ENCODE measurements at places on chromosomes 6 and 20. TPM values are rescaled to one million over a fixed set of nuclear protein-coding genes. Genes with fewer than 3 reads are reported as not detected.

The BTNL2 gene
- polyA plus RNA-seq = not detected

- no peaks in the 10 kb centered on the region for H3K27me3 ChIP-seq
- peak within 1 kb of the TSS; percentile 95 for H3K4me3 ChIP-seq
- H3K4me1 ChIP-seq = peaks cover 37% of the 10 kb centered on the region
- peak; percentile 96 for DNase-seq
- peak within 1 kb of the TSS; percentile 95 for H3K27ac ChIP-seq
Measured at GRCh38 chr20:38472513-38473366, at the start of gene RALGAPB. Gene RALGAPB (plus strand): TSS chr20:38472843. CDS start chr20:38488433, 15,590 bp downstream.

- H3K4me3 ChIP-seq = no peak overlapping the region
- no peaks in the 10 kb centered on the region for H3K4me1 ChIP-seq
- no peak for DNase-seq
- H3K27me3 ChIP-seq = no peaks in the 10 kb centered on the region
- H3K27ac ChIP-seq = no peak overlapping the region
Measured at GRCh38 chr6:158488065-158488464, 71.8 kb upstream of the TMEM181 start.

- no peaks in the 10 kb centered on the region for H3K36me3 ChIP-seq
- no peak overlapping the region for H3K4me3 ChIP-seq
- no peak overlapping the region for H3K27ac ChIP-seq
- H3K27me3 ChIP-seq = no peaks in the 10 kb centered on the region
- H3K4me1 ChIP-seq = peaks cover 11% of the 10 kb centered on the region
- no peak for DNase-seq
Measured at GRCh38 chr6:139879823-139880356, 505.4 kb upstream of the CITED2 start.

The PTGIS gene
- polyA plus RNA-seq = not detected

The SAMD10 gene
- 6.4 TPM for polyA plus RNA-seq

The AIF1 gene
- 3.5 TPM for polyA plus RNA-seq

DNA sequence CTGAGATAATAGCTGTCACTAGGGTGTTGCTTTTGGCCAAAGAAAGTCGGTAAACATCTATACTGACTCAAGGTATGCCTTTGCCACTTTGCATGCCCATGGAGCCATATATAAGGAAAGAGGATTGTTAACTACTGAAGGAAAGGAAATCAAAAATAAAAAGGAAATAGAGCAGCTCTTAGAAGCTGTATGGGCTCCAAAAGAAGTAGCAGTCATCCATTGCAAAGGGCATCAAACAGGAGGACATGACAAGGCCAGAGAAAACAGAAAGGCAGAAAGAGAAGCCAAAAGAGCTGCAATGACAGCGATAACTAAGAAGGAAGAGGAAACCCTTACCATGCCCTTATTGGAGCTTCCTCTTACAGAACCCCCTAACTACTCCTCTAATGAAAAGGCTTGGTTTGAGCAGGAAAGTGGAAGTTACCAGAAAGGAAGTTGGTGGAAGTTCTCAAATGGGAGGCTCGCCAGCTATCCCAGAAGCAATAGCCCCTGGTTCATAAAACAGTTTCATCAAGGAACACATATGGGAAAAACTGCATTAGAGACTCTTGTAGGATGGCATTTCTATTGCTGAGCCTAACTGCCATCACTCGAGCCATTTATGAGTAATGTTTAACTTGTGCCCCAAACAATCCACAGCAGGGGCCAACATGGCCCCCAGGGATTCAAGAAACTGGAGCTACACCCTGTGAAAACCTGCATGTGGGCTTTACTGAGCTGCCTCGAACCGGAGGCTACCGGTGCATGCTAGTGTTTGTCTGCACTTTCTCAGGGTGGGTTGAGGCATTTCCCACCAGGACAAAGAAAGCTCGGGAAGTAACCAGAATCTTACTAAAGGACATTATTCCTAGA lies 7.0 kb downstream of the IL22RA2 start:
- H3K4me1 ChIP-seq = peaks cover 49% of the 10 kb centered on the region
- no peak for DNase-seq
- H3K27ac ChIP-seq = peak overlapping the region; percentile 80
- no peaks in the 10 kb centered on the region for H3K27me3 ChIP-seq

GRCh38 chr6:152008779-152009178 lies 201.3 kb downstream of the ESR1 start:
- no peak for DNase-seq
- no peak overlapping the region for H3K4me3 ChIP-seq
- H3K4me1 ChIP-seq = no peaks in the 10 kb centered on the region
- no peak overlapping the region for H3K27ac ChIP-seq
- H3K36me3 ChIP-seq = no peaks in the 10 kb centered on the region

The HLA-DMA gene
- 1,383 TPM for polyA plus RNA-seq

GRCh38 chr20:57851796-57852195 lies 142.0 kb upstream of the PMEPA1 start:
- DNase-seq = no peak
- H3K27me3 ChIP-seq = peaks cover 24% of the 10 kb centered on the region
- H3K27ac ChIP-seq = no peak overlapping the region
- no peak overlapping the region for H3K4me3 ChIP-seq
- no peaks in the 10 kb centered on the region for H3K36me3 ChIP-seq
- H3K4me1 ChIP-seq = no peaks in the 10 kb centered on the region

DNA sequence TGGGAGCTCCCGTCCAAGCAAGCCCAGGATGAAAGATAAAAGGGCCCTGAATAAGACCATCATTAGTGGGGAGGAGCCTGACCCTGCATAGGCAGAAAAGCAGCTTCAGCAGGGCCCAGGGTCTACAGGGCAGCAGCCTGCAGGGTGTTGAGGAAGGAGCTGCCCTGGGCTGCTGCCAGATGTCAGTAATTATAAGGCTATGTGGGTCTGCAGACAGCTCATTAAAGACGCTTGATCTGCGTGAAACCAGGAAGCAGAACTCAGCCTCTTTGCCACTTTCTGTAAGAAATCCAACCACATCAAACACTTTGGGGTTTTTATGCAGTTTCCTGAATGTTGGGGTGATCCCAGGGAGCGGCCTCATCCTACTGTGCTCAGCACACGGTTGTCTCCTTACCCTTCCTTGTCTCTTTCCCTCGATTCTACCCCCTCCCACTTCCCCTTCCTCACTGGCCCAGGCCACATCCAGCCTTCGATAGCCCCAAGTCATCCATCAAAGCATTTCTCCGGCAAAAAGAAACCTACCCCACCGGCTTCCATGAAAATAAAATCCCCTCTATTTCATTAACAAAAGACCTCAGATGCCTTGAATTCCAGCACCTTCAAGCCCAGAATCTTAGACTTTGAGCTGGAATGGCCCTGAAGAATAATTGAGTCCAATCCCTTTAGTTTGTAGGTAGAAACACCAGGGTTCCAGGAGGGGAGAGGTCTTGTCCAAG lies 1.0 kb upstream of the TGM6 start:
- H3K27ac ChIP-seq = no peak overlapping the region
- H3K27me3 ChIP-seq = peaks cover 40% of the 10 kb centered on the region

The OR2B6 gene
- not detected for polyA plus RNA-seq

The RBM24 gene
- polyA plus RNA-seq = not detected

DNA sequence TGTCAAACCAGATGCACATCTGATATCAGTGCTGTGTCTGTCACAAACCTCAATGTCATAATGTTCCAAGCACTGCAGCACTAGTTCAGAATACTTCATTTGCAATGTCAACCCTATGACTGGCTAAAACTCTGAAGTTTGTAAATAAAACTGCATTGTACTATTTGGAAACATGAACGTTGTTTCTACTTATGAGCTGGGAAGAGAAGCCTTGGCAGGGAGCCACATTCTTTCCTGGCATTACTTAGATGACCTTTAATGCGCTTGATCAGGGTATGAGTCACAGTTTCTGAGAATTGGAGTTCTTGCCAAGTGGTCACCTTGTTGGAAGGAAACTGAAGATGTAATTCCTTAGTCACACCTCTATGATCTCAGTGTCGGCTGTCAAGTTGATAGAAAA lies 664.8 kb upstream of the MMS22L start:
- no peaks in the 10 kb centered on the region for H3K4me1 ChIP-seq
- H3K4me3 ChIP-seq = no peak overlapping the region

The EEF1A2 gene
- polyA plus RNA-seq = not detected

The KIAA1755 gene
- not detected for polyA plus RNA-seq

GRCh38 chr6:98579941-98580340 lies 254.4 kb upstream of the POU3F2 start:
- H3K4me3 ChIP-seq = no peak overlapping the region
- H3K4me1 ChIP-seq = no peaks in the 10 kb centered on the region
- DNase-seq = no peak

DNA sequence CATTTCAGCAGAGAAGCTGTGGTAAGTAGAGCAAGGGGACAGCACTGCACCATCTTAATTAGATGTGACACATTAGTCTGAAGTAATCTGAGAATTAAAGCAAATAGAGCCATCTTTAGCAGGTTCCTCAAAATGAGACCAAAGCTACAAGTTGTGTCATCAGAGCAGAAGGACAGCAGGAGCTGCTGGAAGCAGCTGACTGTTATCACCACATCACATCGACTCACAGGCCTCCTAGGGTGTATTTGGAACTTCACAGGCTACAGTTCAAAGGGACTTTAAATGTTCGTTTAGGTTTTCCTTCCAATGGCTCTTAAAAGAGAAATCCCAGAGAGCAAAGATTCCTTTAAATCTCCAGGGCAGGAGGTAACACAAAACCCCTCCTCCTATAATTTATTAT lies 69.5 kb downstream of the LCA5 start:
- no peaks in the 10 kb centered on the region for H3K4me1 ChIP-seq
- no peak overlapping the region for H3K27ac ChIP-seq
- DNase-seq = no peak
- peaks cover 8% of the 10 kb centered on the region for H3K27me3 ChIP-seq

The CFAP61 gene
- polyA plus RNA-seq = not detected

The LKAAEAR1 gene
- polyA plus RNA-seq = not detected

- H3K27ac ChIP-seq = no peak overlapping the region
- no peak for DNase-seq
- H3K4me1 ChIP-seq = no peaks in the 10 kb centered on the region
- H3K36me3 ChIP-seq = peaks cover 7% of the 10 kb centered on the region
- H3K4me3 ChIP-seq = no peak overlapping the region
Measured at GRCh38 chr6:89289710-89290109, 25.4 kb downstream of the GABRR2 start.

The NHLRC1 gene
- 1.9 TPM for polyA plus RNA-seq

DNA sequence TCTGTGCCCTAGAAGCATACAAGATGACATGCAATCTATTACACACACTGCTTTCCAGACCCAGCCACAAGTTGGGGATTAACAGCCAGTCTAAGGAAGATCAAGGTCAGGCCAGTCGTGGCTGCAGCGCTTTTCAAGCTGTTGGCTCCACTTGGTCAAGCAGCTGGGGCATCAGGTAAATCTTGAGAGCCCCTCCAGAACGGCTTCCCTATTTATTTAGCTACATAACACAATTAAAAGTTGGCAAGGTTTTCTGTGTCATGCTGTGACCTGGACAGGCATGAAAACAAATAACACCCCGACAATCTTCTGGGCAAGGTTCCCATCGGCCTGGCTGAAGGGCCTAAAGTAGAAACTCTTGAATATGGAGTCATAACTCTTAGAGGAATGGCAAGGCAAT lies 524.3 kb downstream of the PRKN start:
- DNase-seq = no peak
- H3K27me3 ChIP-seq = no peaks in the 10 kb centered on the region
- no peak overlapping the region for H3K4me3 ChIP-seq
- H3K36me3 ChIP-seq = peaks cover 4% of the 10 kb centered on the region
- no peak overlapping the region for H3K27ac ChIP-seq

GRCh38 chr6:19892260-19892659 lies 55.1 kb downstream of the ID4 start:
- no peak overlapping the region for H3K27ac ChIP-seq
- no peaks in the 10 kb centered on the region for H3K36me3 ChIP-seq
- H3K4me3 ChIP-seq = no peak overlapping the region
- no peak for DNase-seq
- no peaks in the 10 kb centered on the region for H3K27me3 ChIP-seq

The ADAM33 gene
- polyA plus RNA-seq = not detected

The RAB44 gene
- polyA plus RNA-seq = not detected
